ENCODE measurements at places on chromosomes 11 and 22.

- no peak for DNase-seq
Measured at GRCh38 chr11:115765803-115766239, 261.6 kb upstream of the CADM1 start.

DNA sequence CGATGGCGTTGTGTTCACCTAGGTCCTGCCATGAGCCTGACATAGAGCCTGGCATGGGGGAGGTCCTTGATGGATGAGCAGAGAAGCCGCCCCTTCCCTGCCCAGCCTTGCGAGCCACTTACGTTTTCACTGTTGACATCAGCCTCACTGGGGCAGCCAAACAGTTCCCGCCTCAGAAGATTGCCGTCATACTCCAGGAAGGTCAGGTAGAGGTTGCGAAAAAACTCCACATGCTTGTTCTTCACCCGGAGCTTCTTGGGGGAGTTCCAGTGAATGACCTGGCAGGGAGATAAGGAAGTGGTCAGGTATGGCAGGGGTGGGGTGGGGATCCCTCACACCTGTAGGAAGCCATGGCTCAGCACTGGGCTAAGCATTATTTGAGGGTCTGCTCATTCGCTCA, 279.3 kb upstream of the SYN3 start:
- no peak for DNase-seq

DNA sequence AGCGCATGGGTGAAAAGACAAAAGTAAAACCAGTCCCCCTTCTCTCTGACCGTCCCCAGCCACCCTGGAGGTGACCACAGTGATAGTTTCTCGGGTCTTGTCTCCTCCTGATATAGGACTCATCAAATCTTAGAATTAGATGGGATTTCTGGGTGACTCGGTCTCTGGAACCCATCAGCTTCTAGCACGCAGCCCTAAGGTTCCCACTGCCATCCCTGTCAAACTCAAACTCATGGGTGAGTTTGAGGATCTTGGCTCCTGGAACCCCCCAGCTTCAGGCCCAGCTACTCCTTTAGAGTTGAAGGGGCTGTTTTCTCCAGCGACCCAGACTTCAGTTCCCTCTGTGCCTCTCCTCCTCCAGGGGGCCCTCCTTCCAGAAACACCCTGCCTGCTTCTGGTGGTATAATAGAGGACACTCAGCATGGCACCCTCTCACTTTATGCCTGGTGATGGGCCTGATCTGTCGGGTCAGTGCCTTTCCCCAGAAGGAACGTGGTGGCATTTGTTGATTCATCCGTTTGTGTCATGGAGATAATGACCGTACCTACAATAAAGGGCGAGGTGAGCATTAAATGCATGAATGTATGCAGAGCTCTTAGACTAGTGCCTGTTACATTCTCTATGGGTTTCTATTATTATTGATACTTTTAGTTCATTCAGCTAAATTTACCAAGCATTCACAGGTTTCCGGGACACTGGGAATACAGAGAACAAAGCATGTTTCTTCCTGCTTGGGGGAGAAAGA, 31.7 kb downstream of the MCM5 start:
- DNase-seq: no peak

- DNase-seq: peak; percentile 6
Measured at GRCh38 chr11:47051217-47051616, 114.7 kb downstream of the CSTPP1 start.

GRCh38 chr11:120024586-120024985, 113.3 kb downstream of the TRIM29 start:
- no peak for DNase-seq

- no peak for DNase-seq
Measured at GRCh38 chr11:92332986-92333385, 108.4 kb downstream of the FAT3 start.

DNA sequence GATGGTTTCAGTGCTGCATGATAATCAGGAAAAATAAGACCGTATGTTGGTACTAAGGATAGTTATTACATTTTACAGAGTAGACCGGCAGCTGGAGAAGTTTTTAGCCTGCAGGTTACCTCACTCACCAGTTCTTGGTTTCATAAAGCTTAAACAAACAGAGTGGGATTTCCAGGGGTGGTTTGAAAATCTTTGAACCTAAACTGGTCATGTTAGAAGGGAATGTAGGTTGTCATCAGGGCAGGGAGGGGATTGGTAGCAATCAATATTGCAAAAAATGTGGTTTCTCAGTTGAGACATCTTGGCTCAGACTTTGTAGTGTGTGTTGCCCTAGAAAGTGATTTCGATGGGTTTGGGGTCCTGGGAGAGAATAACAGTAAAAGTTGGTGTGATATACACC, 17.5 kb downstream of the EXT2 start:
- no peak for DNase-seq

- no peak for DNase-seq
Measured at GRCh38 chr11:128917144-128917724, 25.4 kb downstream of the TP53AIP1 start.

DNA sequence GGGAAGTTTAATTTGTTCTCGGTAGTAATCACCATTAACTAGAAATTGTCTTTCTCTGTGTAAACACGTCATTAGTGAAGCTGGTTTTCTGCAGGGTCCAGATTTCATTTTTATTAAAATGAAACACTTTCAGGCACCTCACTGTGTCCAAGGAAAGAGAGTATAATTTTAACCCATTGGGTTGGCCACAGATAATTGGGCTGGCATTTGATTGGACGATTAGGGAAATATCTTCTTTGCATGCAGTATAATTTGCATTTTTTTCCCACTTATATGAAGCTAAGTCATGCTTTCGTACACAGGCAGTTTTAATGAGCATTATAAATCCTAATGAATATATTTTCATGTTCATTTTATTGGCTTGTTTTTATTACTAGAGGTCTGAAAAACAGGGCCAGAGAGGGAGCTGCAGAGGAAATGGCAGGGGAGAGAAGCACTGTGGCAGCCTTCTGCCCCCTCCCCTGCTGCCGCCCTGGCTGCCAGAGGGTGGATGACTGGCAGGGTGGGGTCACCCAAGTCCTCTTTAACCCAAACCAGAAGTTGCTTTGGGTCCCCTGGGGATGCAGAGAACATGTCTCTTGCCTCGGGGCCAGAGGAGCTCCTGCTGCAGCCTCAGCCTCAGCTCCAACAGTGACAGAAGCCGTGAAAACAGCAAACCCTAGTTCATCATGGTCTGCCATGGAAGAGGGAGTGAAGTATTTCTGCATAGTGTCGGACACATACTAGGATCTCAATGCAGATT, 93.9 kb downstream of the PKNOX2 start:
- DNase-seq: no peak

DNA sequence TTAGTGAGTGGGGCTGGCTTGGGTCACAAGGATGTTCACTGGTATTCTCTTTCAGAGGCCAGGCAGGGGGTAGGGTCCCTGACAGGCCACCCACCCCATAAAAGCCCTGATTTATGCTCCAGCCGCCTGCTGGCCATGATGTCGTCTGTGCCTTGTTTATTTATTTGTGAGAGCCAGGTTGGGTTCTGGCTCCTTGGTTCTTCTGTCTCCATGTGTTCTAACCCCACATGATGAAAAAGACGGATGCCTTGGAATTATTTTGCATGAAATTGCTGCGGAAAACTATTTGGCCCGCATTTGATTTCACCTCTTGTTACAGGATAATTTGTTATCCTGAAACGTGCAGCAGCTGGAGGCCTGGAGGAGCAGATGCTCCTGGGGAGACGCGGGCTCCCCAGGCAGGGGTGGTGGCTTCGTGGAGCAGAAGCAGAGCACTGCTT, 46.3 kb upstream of the WNT11 start:
- DNase-seq: no peak

DNA sequence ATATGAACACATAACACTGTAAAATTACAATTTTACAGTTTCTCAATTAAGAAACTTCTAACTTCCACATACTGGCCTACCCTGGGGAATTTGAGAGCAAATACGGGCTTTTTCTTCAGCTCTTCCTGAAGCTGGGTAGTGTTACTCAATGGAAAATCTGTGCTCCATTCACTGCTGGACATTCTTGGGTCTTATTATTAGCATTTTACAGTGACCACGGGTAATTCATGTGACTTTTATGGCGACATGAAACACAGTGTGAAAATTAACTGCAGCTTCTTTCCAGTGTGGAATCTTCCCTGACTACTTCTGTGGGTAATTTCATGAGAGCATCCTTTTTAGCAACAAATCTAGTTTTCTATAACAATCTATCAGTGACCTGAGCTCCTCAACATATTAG, 423.7 kb upstream of the ANO5 start:
- no peak for DNase-seq

GRCh38 chr11:121553806-121554205, 101.0 kb upstream of the SORL1-AS1 start:
- DNase-seq: no peak

- no peak for DNase-seq
Measured at GRCh38 chr22:39959640-39960447, at the start of gene TMA7B. Gene TMA7B (plus strand): TSS chr22:39960397. CDS start chr22:39964375, 3,978 bp downstream.

Measured in brain pericyte (primary cell).